T-helper 17 cell (primary cell): ENCODE measurements at places on chromosomes 5 and 9. TPM values are rescaled to one million over a fixed set of nuclear protein-coding genes. Genes with fewer than 3 reads are reported as not detected.

The NR5A1 gene
- total RNA-seq, result not detected

The HACD4 gene
- total RNA-seq, result 9.8 TPM

DNA sequence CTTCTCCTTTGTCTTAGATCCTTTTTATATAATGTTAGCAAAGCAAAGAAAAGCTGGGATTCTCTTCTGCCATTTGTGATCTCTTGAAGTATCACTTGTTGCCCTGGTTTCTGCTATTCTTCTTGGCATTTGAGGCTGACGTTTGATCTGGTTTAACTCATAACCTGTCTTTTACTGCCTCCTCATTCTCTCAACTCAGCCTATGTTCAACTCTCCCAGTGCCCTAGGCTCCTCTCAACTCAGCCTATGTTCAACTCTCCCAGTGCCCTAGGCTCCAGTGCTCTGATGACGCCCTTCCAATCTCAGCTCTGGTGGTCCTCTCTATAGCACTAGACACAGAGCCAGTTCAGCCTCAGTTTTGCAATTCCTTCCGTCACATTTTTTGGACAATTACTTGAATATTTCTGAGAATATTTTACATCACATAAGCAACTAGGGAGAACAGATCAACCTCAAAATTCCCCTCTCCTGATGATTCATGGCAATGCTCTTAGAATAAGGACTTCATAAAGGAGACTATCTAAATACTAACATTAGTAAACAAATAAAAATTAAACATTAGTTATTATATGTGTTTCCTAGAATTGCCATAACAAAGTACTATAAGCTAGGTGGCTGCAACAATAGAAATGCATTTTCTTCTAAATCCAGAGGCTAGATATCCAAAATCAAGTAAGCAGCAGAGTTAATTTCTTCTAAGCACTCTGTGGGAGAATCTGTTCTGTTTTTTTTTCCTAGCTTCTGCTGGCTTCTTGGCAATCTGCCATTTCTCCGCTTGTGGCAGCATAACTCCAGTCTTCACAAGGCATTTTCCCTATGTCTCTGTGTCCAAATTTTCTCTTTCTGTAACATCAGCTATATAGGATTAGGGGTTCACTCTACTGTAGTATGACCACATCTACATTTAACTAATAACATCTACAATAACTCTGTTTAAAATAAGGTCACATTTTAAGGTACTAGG is 662.1 kb upstream of the FTMT start:
- DNase-seq, result no peak

GRCh38 chr5:55110217-55110616 is 7.8 kb downstream of the GZMA start:
- no peak for DNase-seq

DNA sequence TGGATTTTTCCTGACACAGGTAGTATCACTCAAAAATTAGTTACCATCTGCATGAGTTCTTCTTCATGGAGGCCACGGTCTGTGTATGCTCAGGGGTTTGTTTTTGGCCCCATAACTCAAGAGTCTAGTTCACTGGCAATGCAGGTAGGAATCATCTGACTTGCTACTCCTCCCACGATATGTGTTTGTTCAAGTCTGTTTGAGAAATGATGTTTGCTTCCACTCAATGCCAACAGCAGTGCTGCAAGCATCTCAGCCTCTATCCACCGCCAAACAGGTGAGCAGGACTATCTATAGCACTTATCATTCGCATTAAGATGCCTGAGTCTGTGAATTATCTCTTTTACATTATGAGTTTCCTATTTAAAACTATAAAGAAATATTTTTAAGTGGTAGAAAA is 264.8 kb upstream of the PTGER4 start:
- DNase-seq, result no peak

The GABRA1 gene
- total RNA-seq, result not detected

GRCh38 chr5:87499478-87500410 is 87.0 kb upstream of the CCNH start:
- no peak for DNase-seq

The LRRC26 gene
- total RNA-seq, result not detected

DNA sequence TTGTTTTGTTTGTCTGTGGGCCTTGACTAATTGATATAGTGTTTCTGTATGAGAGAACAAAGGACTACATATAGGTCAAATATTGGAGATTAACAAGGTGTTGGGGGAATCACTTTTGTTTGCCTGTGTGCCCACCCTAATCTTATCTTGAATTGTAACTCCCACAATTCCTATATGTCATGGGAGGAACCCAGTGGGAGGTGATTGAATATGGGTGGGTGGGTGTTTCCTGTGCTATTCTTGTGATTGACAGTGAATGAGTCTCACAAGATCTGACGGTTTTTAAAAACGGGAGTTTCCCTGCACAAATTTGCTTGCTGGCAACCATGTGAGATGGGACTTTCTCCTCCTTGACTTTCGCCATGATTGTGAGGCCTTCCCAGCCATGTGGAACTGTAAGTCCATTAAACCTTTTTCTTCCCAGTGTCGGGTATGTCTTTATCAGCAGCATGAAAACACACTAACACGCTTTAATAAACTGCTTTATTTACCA is 64.9 kb upstream of the HSPB3 start:
- no peak for DNase-seq

GRCh38 chr5:179623906-179624741 is 653 bp upstream of the HNRNPH1 start:
- DNase-seq, result no peak

GRCh38 chr9:13529321-13530104 is 250.0 kb upstream of the MPDZ start:
- no peak for DNase-seq

The ANKRD55 gene
- 3.1 TPM for total RNA-seq

GRCh38 chr5:112186401-112186990 is 232.6 kb downstream of the EPB41L4A start:
- DNase-seq, result no peak

- no peak for DNase-seq
These were observed 16.9 kb downstream of the C9orf85 start for GRCh38 chr9:71928376-71928775.

- no peak for DNase-seq
These were observed 11.2 kb downstream of the FAM240B start for GRCh38 chr9:38708759-38709158.

GRCh38 chr5:21880164-21880563 is 973.0 kb downstream of the CDH12 start:
- no peak for DNase-seq

GRCh38 chr5:152113401-152113800 is 188.8 kb upstream of the GLRA1 start:
- peak; percentile 15 for DNase-seq

DNA sequence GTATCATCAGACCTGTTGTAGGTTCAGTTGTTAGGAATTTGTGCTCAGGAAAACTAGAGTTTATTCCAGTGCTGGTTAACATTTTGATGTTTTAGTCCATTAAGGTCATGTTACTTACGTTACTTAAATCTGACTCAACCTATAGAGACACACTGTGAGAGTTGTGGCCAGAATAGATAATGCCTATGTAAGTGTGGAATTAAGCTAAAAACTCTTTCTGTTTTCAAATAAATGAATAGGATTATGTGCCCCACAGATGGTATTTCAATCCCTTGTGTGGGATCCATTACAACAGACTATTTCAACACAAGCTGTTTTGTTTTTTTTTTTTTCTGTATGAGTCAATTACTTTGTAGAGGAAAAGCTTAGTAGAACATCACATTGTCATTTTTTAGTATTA is 68.1 kb downstream of the MEGF10 start:
- no peak for DNase-seq

The COL15A1 gene
- total RNA-seq, result not detected

The MAPKAP1 gene
- 52.9 TPM for total RNA-seq

DNA sequence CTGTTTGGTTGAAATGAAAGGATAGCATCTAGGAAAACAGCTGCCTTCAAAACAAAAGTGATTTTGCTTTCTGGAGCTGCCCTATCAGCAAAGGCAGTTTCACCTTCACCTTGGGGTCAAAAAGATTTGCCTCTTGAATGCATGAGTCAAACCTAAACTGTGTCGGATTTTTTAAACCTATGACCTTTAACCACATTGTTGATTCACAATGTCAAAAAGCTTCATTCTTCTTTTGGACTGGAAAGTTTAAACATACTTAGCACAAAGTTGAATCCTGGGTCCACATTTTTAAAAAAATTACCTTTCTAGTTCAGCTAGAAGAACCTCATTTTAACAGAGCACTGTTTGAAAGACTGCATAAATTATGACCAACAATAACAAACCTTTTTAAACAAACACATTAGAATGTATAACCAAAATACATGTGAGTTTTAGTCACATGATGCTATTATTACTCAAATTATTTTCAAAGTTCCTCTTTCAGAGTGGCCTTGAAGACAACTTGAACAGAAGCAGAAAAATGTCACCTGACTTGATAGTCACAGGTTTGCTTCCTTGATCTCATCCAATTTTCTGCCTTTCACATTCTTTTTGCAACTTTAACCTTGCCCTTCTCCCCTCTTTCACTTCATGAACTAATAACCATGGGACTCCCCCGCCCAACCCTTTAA is 109.7 kb upstream of the LHFPL2 start:
- no peak for DNase-seq

The OLFM1 gene
- total RNA-seq, result not detected

The SH3PXD2B gene
- total RNA-seq, result 0.12 TPM

DNA sequence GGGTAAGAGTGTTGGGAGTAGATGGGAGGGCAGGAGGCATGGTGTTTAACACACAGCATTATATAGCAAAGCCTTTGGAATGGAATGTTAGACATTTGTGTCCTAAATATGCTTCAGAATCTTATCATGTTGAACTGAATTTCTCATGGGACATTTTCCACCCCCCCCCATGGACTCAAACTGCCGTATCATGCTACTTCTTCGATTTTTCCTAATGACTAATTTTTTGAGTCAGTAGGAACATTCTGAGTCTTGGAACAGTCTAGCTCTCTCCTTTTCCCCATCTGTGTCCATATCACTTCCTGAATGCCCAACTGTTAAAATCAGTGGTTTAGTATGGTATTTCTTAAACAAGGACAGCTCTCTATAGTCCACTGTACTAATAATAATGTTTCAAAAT is 380.6 kb downstream of the TLE4 start:
- DNase-seq, result no peak

The GALNT10 gene
- 34.7 TPM for total RNA-seq

GRCh38 chr9:100058699-100059579 is 39.9 kb downstream of the ERP44 start:
- DNase-seq, result no peak

- DNase-seq, result no peak
These were observed 654.3 kb downstream of the CCDC171 start for GRCh38 chr9:16207161-16207560.

The GABBR2 gene
- not detected for total RNA-seq

The CDKN2B gene
- 1.7 TPM for total RNA-seq

The INIP gene
- total RNA-seq, result 13.6 TPM

DNA sequence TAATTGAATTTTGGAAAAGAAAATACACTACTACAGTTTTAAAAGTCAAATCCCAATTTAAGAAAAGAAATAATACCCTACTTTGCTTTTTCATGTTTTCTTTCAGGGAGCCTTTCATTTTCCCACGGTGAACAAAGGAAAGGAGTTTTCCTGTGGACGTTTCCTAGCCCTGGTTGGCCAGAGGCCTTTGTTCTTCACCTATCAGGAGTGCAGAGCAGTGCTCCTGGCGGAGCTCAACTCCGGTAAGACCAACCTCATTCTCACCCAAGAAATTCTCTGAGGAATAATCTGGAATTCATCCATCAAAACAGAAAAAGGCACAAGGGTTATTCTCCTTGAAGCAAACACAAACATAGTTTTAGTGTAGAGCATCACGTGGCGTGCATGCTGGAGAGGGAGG is 248.9 kb downstream of the ADGRV1 start:
- no peak for DNase-seq

The EPB41L4B gene
- not detected for total RNA-seq

DNA sequence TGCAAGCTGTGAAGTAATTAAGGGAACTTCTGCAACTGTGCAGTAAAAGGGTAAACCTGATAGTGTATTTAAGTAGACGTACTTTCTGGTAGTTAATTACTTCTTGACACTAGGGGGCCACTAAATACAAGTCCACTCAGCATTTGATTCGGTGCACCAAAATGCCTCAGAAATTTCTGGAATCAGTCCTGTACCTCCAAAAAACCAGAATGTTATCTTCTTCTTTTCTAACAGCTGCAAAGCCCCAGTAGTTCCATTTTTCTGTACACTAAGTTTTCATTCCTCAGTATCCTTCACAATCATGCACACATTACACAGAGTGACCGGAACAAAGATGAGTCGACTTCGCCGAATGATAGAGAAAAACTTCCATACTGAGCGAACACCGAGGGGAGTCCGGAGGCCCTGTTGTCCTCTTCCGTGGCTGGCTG is 484 bp downstream of the GFM2 start:
- DNase-seq, result no peak

- no peak for DNase-seq
These were observed 248.2 kb downstream of the EFNA5 start for GRCh38 chr5:107422494-107422893.

The SOHLH1 gene
- not detected for total RNA-seq

DNA sequence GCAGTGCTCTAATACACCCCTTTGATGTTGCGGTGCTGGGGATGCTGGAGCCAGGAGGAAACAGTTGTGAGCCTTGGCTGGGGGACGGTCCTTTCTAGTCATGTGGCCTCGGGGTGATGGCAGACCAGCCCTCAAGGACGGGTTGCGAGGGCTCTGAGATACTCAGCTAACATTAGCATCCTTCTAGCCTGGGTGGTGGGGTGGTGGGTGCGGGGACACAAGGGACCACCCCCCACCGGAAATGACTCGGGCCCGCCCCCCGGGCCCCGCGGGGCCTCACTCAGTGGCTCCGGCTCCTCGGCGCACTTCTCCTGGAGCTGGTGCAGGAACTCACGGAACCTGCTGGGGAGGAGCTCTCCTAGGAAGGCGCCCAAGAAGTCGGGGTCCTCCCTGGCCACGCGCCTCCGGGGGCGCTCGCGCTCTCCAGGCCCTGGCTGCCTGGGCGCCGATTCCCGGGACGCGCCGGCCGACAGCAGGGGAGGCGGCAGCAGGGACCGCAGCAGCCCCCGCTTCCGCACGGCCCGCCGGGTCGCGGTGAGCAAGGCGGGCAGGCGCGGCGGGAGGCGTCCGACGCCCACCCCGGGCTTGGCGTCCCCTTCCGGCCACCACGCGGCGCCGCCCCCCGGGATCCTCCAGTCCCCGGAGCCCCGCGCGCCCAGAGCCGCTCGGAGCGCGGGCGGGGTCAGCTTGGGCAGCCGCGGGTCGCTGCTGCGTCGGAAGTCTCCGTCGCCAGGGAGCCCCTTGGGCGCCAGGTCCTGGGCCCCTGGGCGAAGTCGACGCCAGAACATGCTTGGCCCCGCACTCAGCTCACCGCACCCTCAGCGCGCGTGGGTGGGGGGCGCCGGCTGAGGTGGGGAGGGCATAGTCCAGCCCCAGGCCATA is 873 bp downstream of the C9orf50 start:
- no peak for DNase-seq

The TAS2R1 gene
- total RNA-seq, result not detected

The MOB3B gene
- 0.42 TPM for total RNA-seq

DNA sequence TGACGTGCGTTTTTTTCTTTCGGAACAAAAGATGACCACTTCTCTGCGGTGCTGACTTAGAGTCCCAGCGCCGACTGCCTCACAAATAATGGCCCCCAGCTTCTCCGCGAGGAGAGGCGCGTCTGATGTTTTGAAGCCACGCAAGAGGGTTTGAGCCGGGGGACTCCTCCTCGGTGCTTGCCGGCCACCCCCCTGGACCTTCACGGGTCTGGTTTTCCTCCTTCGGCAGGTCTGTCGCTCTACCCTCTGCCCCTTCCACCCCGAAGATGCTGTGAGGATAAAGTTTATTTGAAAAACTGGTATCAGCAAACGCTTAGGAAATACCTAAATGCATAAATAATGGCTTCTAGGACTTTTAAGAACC is 584 bp downstream of the USP20 start:
- no peak for DNase-seq
